ENCODE measurements at places on chromosomes 4 and X.

DNA sequence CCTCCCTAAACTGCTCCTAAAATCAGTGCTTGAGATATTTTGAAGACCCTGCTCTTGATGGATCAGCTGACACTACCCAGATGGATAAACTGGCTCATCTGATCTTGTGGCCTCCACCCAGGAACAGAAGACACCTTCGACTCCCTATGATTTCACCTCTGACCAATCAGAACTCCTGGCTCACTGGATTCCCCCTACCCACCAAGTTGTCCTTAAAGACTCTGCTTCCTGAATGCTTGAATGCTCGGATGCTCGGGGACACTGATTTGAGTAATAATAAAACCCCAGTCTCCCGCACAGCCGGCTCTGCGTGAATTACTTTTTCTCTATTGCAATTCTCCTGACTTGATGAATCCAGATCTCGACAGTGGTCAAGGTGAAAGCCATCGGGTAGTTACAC lies 12.0 kb upstream of the RPS3A start:
- DNase-seq = no peak

DNA sequence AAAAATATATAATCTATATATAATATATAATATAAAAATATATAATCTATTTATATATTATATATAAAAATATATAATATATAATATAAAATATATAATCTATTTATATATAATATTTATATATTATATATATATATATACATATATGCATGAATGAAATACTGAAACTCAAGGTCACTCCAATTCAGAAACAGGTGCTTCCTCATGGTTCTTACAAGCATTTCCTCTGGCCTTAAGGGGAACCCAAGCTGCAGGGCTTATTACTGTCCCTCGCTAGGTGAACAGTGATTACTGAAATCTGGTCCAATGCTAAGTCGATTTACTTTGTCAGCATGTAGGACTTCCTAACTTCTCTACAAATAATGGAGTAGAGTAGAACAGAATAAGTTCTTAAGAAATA lies 174.3 kb downstream of the GPM6A start:
- no peak for DNase-seq

DNA sequence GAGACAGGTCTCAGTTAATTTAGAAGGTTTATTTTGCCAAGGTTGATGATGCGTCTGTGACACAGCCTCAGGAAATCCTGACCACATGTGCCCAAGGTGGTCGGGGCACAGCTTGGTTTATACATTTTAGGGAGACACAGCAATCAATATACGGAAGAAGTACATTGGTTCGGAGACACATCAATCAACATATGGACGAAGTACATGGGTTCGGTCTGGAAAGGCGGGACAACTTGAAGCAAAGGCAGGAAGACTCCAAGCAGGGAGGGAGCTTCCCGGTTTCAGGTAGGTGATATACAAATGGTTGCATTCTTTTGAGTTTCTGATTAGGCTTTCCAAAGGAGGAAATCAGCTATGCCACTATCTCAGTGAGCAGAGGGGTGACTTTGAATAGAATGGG lies 225.2 kb upstream of the ZFP42 start:
- DNase-seq = no peak

DNA sequence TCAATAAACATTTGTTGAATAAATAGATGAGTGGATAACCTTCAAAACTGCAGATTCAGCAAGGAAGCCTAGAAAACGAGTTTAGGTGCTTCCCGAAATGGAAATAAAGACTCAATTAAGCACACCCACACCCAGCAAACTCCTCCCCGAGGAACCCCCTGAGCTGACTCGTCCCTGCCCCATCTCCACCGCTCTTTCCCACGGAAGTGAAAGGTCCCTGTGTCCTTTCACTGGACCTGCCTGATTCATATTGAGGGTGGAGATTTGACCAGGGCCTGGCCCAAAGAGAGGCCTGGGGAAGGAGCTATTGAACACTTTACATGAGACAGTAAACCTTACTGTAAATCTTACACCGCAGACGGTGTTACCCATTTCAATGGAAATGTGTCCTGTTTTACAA lies 129.1 kb downstream of the CPZ start:
- no peak for DNase-seq

- no peak for DNase-seq
Observed at GRCh38 chr4:84291969-84292368, 207.1 kb downstream of the NKX6-1 start.

- DNase-seq = no peak
Observed at GRCh38 chr4:156036496-156036895, 82.8 kb upstream of the CTSO start.

- no peak for DNase-seq
Observed at GRCh38 chrX:7690842-7691241, 152.1 kb upstream of the VCX start.

DNA sequence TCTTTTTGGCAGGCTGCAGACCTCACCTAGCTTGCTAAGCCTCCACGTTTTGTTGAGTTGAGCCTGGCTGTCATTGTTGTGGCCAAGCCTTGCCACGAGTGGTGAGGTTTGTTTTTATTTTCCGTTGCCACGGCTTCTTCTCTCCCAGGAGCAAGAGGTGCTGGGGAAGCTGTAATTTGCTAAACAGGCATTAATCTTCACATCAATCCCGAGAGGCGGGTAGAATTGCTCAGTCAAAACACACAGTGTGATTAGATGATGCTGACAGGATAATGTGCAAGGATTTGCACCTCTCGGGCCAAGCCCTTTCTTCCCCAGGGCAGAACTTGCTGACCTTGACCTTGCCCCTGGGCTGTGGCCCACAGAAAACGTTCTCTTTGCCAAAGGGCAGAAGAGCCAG lies 72.2 kb upstream of the ATP6AP2 start:
- DNase-seq = no peak

- DNase-seq = no peak
Observed at GRCh38 chr4:87651941-87652340, 1.9 kb downstream of the DMP1 start.

- no peak for DNase-seq
Observed at GRCh38 chr4:33996075-33996718, 2248.1 kb downstream of the ARAP2 start.

DNA sequence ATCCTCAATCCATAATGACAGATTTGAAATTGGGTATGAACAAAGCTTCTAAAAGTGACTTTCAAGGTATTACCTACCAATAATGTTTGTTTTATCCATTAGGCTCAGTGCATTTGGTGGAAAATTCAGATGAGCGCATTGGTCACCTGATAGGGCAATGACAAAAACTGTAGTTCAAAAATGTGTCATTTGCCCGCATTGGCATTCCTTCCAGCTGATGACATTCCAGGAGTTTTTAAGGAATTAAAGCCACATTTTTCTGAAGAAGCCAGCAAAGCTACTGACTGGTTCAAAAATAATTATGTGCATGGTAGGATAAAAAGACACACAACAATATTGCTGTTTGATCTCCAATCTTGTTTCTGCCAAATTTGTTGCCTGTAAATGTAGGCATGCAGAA lies 473.4 kb upstream of the CPEB2 start:
- no peak for DNase-seq

DNA sequence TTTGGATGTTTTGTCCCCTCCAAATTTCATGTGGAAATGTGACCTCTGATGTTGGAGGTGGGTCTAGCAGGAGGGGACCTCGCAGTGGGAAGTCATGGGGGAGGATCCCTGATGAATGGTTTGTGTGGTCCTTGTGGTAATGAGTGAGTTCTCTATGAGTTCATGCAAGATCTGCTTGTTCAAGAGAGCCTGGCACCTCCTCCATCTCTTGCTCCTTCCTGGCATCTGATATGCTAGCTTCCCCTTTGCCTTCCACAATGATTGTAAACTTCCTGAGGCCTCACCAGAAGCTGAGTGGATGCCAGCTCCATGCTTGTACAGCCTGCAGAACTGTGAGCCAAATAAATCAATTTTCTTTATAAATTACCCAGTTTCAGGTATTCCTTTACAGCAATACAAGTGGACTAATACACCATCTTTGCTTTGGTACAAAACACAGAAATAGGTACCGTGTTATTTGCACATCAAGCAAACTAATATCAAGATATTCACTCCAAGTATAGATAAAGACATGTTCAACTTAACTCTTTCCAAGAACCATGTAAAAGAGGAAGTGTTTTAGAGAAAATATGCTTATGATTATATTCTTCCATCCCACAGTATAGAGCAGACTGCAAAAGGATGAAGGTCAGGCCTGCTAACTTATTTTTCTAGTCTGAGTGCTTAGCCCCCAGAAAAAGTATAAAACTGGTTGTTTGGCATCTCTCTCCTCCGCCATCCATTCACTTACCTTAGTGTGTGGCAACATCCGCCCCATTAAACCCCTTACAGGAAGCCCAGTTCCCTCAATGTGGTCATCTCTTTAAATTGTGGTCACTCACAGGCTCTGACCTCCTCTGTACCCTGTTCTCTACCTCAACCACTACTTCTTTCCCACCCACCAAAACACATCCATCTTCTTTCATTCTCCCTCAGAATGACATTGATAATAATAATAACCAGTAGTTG lies 6.7 kb downstream of the ARAP2 start:
- DNase-seq = no peak

GRCh38 chr4:183201331-183201730 lies 102.3 kb downstream of the WWC2 start:
- no peak for DNase-seq

DNA sequence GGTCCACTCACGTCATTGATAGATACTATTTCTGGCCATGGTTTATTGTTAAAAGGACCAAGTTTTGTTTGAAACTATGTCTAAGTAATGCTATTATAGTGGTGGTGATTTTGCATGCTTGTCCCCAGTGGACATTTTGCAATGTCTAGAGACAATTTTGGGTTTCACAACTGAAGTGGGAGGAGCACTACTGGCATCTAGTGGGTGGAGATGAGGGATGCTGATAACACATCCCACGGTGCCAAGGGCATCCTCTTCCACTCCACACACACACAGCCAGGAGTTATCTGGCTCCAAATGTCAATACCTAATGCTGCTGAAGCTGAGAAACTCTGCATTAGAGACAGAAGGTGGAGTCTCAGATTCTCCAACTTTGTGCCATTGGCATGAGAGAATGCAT lies 131.2 kb downstream of the FRMPD4 start:
- DNase-seq = no peak

Data from activated naive CD4-positive, alpha-beta T cell (primary cell).